Cardiac septum (tissue), 1 donor: ENCODE measurements at places on chromosomes 3 and 15. TPM values are rescaled to one million over a fixed set of nuclear protein-coding genes. Genes with fewer than 3 reads are reported as not detected.

DNA sequence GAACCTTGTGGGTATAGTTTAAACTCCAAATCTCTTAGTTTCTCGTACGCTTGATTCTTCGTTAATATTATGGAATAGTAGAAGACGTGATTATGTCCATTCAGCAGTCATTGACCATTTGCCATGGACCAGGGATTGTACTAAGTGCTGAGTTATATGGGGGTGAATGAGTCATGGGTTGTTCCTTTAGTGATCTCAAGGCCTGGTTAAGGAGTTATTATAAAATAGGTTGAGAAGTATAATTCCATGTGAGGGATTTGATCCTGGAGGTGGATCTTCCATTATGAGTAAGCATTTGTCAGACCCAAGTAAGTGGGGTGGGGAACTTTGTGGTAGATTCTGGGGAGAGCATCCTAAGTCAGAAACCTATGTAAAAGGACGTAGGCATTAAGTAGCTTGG is 15.4 kb downstream of the NR2C2 start:
- DNase-seq: no peak

DNA sequence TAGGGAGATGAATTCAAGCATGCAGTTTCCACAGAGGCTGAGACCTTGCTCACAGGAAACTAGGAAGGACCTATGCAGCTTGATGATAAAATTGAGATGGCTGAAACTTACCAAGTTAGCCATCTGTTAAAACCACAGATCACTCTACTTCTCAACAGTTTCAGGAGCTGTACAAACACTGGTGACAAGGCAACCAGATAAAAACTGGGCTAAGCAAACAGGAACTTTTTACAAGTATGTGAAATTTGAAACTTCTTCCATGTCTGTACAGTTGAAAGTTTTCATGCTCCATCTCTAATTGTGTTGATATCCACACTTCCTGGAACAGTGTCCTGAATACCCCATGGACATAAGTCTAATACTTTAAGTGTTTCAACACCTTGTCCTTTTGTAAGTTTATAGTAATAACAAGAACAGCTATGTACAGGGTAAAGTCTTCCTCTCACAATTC is 78.2 kb downstream of the FAIM start:
- DNase-seq: no peak

GRCh38 chr3:174125267-174125824 is 727.8 kb downstream of the NLGN1 start:
- DNase-seq: no peak

- no peak for DNase-seq
These were observed 344.7 kb downstream of the CHL1 start for GRCh38 chr3:541062-541801.

GRCh38 chr3:174505266-174505665 is 353.9 kb upstream of the NAALADL2 start:
- DNase-seq: no peak

DNA sequence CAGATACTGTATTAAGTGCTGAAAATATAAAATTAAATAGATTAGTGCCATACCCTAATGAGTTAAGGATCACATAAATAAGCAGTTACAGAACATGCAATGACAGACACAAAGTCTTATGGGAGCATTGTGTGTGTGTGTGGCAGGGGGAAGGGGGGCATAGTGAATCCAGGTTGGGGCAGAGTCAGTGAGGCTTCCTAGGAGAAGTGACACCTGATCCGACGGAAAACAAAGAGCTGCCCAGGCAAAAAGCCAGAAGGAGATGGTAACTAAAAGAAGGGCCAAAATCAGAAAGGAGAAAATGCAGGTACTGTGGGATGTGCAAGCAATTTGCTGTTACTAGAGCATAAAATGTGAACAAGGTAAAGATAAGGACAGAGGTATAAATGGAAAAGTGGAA is 80.1 kb upstream of the CHRM5 start:
- DNase-seq: no peak

DNA sequence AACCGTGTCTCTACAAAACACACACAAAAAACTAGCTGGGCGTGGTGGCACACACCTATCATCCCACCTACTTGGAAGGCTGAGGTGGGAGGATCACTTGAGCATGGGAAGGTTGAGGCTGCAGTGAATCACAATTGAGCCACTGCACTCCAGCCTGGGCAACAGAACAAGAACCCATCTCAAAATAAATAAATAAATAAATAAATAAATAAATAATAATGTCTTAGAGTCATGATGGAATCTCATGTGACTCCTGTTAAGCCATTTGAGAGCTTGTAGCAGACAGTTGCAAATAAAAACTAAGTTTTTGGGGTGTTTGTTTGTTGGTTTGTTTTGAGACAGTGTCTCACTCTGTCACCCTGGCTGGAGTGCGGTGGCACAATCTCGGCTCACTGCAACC is 33.2 kb downstream of the SLC12A1 start:
- no peak for DNase-seq

GRCh38 chr3:179666030-179666429 is 13.2 kb downstream of the USP13 start:
- no peak for DNase-seq

Gene C3orf80
- total RNA-seq: 0.94 TPM

Gene ALS2CL
- total RNA-seq: 32.5 TPM

Gene AADAC
- total RNA-seq: not detected

Gene LYSMD4
- 12.7 TPM for total RNA-seq

Gene THAP10
- total RNA-seq: 3.5 TPM
